HFFc6 (cell line): ENCODE measurements at places on chromosomes 16 and 17. TPM values are rescaled to one million over a fixed set of nuclear protein-coding genes. Genes with fewer than 3 reads are reported as not detected.

- DNase-seq: no peak
Measured at GRCh38 chr16:71344315-71344905, 14.1 kb upstream of the CALB2 start.

- no peak for DNase-seq
Measured at GRCh38 chr17:62921817-62922216, 44.2 kb upstream of the TANC2 start.

DNA sequence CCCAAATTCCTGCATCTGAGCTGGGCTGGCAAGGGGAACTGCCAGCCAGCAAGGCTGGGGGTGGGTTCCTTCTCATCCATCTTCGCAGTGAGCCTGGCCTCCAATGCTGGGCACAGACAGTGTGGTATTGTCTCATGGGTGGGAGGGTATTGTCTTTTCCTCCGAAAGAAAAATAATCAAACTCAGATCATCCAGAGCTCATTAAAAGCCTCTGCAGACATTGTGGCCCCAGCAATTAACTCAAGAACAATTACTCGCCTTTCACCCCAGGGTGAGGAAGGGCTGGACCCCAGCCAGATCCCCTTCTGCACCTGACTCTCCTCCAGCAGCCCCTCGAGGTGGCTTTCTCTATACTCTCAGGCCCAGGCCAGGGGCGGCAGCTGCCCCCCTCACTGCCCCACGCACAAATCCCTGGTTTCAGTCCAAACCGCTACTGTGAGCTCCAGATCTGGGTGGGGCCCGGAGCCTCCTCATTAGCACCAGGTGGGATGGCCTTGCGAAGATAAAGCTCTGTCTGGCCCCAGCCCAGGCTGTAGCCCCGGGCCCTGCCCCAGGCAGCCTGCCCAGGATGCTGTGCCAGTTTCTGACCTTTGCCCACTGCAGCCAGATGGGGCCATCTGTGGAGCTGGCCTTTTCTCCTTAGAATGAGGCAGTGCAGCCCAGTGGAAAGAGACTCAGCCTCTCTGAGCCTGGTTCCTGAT, 2.3 kb upstream of the KRT15 start:
- no peak for DNase-seq

DNA sequence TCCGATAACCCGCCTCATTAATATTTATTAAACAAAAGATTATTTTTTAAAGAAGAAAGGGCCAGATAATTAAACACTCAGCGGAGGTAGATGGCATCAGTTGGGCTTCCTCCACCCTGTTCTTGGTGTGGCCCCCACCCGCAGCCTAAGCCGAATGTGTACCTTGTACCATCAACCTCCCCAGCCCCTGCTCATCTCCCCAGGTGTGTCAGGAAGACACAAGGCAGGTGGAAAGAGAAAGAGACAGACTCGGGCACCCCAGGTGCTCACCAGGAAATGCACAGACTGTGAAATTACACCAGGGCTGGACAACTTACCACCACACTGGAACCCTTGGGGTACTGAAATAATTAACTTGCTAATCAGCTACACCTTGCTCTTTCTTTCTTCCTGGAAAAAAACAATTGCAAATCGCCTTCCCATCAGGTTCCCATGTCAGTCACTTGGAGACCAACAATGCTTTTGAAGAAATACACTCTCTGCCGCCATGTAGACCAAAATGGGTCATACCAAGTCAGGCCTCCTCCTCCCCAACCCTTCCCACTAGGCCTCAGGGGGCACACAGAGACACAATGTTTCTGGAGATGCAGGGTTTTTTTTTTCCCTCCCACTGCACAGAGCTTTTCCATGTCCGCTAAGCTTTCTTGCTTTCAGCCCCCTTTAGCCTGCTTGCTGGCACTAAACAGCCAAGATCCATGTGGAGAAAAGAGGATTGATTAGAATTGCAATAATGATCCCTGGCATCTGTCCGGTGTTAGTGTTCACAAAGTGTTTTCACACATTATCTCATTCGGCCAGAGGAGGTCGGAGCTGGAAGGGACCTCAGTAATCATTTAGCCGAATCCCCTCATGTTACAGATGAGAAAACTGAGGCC, 8.6 kb upstream of the LHX1 start:
- no peak for DNase-seq

- no peak for DNase-seq
Measured at GRCh38 chr17:80461528-80462160, 14.8 kb downstream of the NPTX1 start.

DNA sequence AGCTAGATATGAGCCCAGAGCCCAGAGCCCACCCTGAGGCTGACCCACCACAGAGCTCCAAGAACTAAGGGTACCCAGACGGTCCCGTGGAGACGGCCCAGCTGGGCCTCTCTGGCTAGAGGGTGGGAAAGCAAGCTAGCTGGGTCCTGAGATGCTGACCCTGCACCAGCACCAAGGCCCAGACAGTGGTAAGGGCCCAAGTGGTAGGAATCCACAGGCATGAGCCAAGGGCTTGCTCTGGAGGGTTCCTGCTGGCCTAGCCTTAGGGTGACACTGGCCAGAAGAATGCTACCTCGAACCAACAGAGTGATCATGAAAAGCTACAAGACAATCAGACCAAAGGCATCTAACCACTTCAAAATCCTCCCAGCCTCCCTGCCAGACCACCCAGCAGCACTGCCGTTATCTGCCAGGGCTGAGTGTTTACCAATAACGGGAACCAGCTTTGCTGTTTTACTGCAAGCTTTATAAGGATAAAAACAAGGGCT, 13.2 kb downstream of the HIC1 start:
- DNase-seq: peak; percentile 97

GRCh38 chr16:65445313-65446260, 323.7 kb upstream of the CDH11 start:
- DNase-seq: no peak

GRCh38 chr17:27294689-27295630, 1.0 kb downstream of the WSB1 start:
- DNase-seq: peak; percentile 80

- DNase-seq: no peak
Measured at GRCh38 chr17:37797206-37797605, 52.3 kb upstream of the HNF1B start.

DNA sequence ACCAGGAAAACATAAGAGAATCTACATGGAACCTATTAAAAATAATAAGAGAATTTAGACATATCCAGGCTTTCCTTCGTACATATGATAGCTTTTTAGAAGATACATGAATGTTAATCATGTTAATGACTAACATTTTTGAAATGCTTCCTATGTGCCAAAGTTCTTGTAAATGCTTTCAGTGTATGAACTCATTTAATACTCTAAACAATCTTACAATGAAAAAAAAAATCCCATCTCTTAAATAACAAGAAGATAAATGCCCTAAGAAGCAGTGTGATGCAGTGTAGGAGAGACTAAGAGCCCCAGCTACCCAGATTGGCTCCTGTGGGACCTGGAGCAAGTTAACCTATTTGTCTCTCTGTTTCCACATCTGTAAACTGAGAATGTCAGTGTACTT, 220.4 kb upstream of the MYOCD start:
- peak; percentile 6 for DNase-seq

GRCh38 chr16:30867747-30868146, 26.1 kb downstream of the BCL7C start:
- DNase-seq: peak; percentile 19

GRCh38 chr16:19717314-19717713, 713 bp downstream of the KNOP1 start:
- no peak for DNase-seq

DNA sequence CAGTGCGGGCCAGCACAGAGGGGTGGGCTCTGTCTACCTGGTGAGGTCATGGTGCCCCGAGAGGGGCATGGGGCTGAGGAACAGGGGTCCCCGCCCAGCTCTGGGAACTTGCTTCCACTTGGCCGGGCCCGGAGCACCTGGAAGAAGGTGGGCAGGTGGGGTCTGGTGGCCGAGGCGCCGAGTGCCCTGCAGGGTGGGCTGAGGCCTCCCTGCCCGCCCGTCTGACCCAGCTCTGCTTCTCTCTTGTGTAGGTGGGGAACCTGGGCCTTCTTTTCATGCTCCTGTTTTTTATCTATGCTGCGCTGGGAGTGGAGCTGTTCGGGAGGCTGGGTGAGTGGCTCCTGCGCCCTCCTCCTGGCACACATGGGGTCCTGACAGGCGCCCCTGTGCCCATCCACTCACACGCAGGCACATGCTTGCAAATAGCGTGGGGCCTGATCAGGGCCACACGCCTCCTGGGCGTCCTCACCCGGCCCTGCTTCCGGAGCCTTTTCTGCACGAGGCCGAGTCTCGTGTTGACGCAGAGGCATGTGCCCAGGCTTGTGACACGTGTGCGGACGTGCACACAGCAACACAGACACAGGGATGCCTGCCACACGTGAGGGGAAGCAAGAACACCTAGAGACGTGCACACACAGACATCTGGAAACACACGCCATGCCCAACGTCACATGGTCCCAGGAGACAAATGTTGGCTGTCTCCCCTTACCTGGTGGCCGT, 8.2 kb downstream of the TPSG1 start:
- no peak for DNase-seq

DNA sequence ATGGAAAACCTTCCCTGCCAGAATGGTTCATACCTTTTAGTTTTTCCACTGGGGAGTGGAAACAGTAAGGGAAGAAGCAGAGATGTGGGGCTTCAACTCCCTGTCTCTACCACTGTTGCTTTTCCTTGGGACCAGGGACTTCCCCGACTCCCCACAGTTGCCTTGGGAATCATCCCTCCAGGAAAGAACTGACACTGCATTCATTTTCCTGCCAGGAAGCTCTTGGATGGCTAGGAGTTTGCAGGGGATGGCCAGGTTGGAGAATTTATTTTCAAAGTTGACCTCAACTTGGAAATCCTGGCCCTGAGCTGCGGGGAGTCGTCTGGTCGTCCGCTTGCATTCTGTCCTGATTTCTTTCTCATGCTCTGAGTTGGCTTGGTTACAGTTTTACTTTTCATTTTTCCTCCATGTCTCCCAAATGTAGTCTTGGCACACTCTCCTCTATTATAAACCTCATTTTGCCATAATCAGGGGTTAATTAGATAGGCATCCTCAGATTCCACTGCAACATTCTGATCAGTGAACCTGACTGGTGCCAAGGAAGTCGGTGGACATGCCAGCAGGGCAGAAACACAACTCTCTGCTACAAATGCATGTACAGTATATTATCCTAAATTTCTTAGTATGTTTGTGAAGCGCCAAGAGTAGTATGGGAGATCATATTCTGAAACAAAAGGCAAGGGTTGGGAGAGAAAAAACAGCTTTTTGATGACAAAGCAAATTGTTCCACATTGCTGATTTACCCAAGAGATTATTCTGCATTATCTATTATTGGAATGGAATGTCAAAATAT, 220.5 kb upstream of the XYLT1 start:
- no peak for DNase-seq

GRCh38 chr16:57653936-57654335, 14.2 kb upstream of the ADGRG3 start:
- no peak for DNase-seq

DNA sequence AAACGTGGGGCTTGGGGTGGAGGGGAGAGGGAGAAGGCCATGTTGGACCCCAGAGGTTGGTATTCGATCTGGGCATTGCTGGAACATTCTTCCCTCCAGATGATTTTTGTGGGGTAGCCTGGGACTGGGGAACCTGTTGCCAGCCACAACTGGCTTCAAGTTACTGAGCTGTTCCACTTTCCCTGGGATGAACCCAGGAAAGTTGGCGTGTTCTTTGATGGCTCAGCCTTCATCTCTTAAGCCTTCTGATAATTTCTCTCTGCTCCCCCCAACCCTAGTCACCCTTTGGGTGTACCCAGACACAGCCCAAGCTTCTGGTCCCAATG, 2.1 kb downstream of the TBX21 start:
- DNase-seq: no peak

GRCh38 chr17:80938556-80938955, 53.1 kb upstream of the CHMP6 start:
- no peak for DNase-seq

- peak; percentile 43 for DNase-seq
Measured at GRCh38 chr16:11560701-11561453, 25.8 kb downstream of the LITAF start.

The TMIGD1 gene
- not detected in 3 replicates for total RNA-seq

The AANAT gene
- total RNA-seq: not detected in 3 replicates

The ZNF207 gene
- 122 to 152 TPM (median 140 TPM) in 3 replicates for total RNA-seq

The GFER gene
- total RNA-seq: 35.0 to 47.3 TPM (median 37.8 TPM) in 3 replicates

The ERBB2 gene
- total RNA-seq: 54.1 to 61.2 TPM (median 56.6 TPM) in 3 replicates

The MRC2 gene
- total RNA-seq: 295 to 341 TPM (median 317 TPM) in 3 replicates

The KRT32 gene
- 0.14 TPM in 1 of 2 replicates, not detected in the other for total RNA-seq
